ENCODE measurements at places on chromosomes 2 and 18.
A peak's percentile ranks its signal among the peaks of the same experiment; 100 is the strongest.

- H3K27me3 ChIP-seq, result no peaks in the 10 kb centered on the region
- peaks cover 2% of the 10 kb centered on the region for H3K36me3 ChIP-seq
- no peak overlapping the region for H3K4me3 ChIP-seq
- H3K4me1 ChIP-seq, result peaks cover 3% of the 10 kb centered on the region
- no peak for DNase-seq
Measured at GRCh38 chr18:48847807-48848486, 102.8 kb downstream of the SMAD7 start.

DNA sequence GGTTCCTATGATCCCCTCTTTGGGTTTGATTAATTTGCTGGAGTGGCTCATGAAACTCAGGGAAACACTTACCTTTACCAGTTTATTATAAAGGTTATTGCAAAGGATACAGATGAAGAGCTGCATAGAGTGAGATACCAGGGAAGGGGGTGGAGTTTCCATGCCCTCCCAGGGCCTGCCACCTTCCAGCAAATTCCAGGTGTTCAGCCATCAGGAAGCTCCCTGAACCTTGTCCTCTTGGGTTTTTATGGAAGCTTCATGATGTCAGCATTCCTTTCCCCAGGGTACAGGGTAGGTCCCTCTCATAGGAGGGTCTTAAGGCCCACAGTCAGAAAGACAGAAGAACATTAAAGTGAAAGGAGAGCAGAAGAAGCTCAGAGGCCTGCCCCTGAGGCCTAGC, 123.9 kb upstream of the DCC start:
- no peak for DNase-seq
- H3K4me1 ChIP-seq, result no peaks in the 10 kb centered on the region
- no peak overlapping the region for H3K4me3 ChIP-seq
- no peaks in the 10 kb centered on the region for H3K27me3 ChIP-seq
- no peak overlapping the region for H3K27ac ChIP-seq

DNA sequence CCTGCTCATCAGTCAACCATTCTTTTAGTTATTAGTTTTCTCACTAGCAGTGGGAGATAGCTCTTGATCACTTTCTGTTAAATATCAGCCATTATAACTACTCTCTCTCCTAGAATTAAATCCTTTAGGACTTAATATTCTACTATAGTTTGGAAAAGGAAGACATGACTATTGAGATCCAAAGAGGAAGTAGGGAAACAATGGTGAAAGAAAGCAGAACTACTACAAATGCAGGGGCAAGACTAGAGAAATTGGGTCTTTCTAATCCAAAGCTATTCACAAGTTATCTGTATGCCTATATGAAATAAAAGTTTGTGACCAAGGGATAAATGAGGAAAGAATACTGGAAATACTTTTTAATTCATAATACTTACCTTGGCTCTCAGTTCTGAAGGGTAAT, 65.1 kb downstream of the SRBD1 start:
- H3K4me3 ChIP-seq, result no peak overlapping the region
- H3K4me1 ChIP-seq, result no peaks in the 10 kb centered on the region
- DNase-seq, result no peak

DNA sequence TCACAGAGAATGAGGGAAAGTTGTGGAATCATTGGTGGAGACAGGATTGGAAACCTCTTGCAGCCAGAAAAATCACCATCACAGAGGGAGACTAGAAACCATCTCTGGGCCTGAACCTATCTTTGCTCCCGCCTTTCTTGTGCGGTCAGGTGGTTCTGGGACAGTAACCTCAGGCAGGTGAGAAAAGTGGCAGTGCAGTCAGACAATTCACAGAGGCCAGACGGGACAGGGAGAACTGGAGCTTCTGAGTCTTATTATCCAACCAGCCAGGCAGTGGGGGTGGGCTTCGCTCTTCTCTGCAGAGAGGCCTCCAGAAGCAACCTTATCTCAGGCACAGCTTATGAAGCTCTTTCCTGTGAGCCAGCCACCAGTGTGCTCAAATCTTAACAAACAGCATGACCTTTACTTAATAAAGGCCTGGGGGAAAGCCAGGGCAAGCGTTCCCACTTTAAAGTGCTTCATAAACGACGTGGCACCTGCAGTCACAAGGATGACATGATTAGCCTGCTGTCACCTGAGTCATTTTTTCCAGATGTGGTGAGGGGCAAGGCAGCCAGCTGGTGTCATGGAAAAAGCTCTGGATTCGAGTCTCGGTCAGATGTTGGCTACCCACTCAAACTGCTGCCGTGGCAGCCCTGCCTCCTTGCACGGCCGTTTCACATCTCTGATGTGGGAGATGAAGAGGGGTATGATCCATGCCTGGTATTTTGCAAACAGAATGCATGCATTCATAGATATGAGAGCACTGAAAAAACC, 109.7 kb downstream of the B3GNT2 start:
- H3K27ac ChIP-seq, result no peak overlapping the region
- H3K4me3 ChIP-seq, result no peak overlapping the region
- no peaks in the 10 kb centered on the region for H3K36me3 ChIP-seq
- no peak for DNase-seq

GRCh38 chr2:223088866-223089265, 36.9 kb downstream of the KCNE4 start:
- H3K27me3 ChIP-seq, result no peaks in the 10 kb centered on the region
- no peaks in the 10 kb centered on the region for H3K4me1 ChIP-seq
- H3K4me3 ChIP-seq, result no peak overlapping the region
- H3K36me3 ChIP-seq, result no peaks in the 10 kb centered on the region
- H3K27ac ChIP-seq, result no peak overlapping the region

GRCh38 chr2:238922435-238922834, 74.5 kb downstream of the TWIST2 start:
- H3K4me1 ChIP-seq, result no peaks in the 10 kb centered on the region
- DNase-seq, result no peak
- H3K36me3 ChIP-seq, result no peaks in the 10 kb centered on the region
- H3K27ac ChIP-seq, result no peak overlapping the region
- no peak overlapping the region for H3K4me3 ChIP-seq

DNA sequence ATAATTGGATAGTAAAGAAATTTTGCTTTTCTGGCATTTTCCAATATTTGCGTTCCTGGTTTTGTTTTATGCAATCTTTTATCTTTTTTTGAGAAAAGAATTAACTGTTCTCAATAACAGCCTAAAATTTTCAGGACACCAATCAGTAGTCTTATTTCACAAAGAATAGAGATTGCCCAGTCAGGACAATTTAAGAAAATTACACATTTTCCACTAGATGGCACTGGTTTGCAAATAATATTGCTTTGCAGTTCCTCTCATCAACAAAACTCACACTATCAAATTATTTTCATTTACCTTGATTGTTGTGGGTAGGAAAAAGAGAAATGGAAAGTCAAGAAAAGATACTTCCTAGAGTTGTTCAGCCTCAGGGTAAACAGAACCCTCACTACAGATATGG, 2.4 kb upstream of the RBM45 start:
- no peaks in the 10 kb centered on the region for H3K4me1 ChIP-seq
- peak; percentile 63 for DNase-seq
- no peaks in the 10 kb centered on the region for H3K27me3 ChIP-seq
- no peaks in the 10 kb centered on the region for H3K36me3 ChIP-seq
- H3K4me3 ChIP-seq, result no peak overlapping the region

- H3K4me1 ChIP-seq, result peaks cover 49% of the 10 kb centered on the region
- DNase-seq, result peak; percentile 82
- peak overlapping the region; percentile 98 for H3K27ac ChIP-seq
- H3K27me3 ChIP-seq, result no peaks in the 10 kb centered on the region
Measured at GRCh38 chr2:47034973-47035609, 119.5 kb upstream of the MCFD2 start.

DNA sequence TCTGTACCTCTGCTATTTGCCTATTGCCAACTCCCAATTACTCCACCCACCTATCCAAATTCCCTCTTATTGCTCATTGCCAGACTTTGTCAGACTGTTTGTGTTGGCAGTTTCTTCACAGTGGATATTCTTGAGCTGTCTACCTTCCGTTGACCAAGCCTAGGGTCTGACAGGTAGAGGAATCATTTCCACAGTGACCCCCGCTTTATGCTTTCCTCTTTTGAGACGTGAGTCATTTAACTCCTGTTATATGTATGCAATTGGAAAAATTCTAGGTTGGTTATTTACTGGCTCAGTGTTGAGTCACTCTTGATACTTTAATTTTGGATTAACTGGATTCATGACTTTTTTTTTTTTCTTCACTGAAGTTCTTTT, 187.7 kb downstream of the IRS1 start:
- H3K36me3 ChIP-seq, result no peaks in the 10 kb centered on the region
- H3K27me3 ChIP-seq, result no peaks in the 10 kb centered on the region
- H3K4me3 ChIP-seq, result no peak overlapping the region
- no peaks in the 10 kb centered on the region for H3K4me1 ChIP-seq
- H3K27ac ChIP-seq, result no peak overlapping the region

GRCh38 chr2:73997813-73998212, 13.1 kb downstream of the TET3 start:
- no peak for DNase-seq
- no peaks in the 10 kb centered on the region for H3K36me3 ChIP-seq
- H3K27ac ChIP-seq, result no peak overlapping the region
- H3K27me3 ChIP-seq, result no peaks in the 10 kb centered on the region
- H3K4me1 ChIP-seq, result peaks cover 13% of the 10 kb centered on the region
- no peak overlapping the region for H3K4me3 ChIP-seq

GRCh38 chr18:48934723-48935432, 15.9 kb downstream of the SMAD7 start:
- H3K27ac ChIP-seq, result peak overlapping the region; percentile 63
- H3K4me3 ChIP-seq, result no peak overlapping the region
- H3K27me3 ChIP-seq, result no peaks in the 10 kb centered on the region
- DNase-seq, result no peak
- H3K4me1 ChIP-seq, result peaks cover 58% of the 10 kb centered on the region

DNA sequence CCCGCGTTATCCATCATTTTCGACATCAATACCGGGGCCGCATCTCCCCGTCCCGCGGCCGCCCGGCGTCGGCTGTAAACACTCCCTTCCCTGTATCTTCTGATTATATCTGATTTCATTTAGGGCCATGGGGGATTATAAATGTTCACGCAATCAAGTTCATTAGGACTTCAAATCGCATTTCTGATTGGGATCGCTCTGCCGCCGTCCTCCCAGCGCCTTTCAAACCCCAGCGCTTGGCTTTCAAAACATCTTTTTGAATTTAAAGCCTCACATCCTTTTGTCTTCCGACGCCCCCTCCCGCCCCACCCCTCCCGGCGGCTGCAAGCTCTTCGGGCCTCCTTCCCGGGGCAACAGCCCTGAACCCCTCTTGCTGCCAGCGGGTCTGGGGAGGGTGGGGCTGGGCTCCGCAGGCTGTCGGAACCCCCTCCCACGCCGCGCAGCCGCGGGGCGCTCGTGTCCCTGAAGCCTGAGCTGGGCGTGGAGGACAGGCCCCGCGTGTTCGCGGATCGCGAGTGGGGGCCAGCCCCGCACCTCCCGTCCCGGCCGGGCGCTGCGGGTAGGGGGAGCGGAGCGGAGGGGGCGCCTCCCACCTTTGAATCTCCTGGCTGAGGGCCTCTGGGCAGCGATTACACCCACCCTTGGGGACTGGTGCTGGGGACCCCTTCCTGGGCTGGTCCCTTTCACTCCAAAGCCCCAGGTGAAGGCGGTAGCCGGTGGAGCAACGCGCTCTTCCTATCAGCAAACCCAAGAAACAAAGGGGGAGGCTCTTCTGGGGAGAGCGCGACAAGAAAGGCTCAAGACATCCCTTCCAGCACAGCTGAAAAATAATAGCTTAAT, 11.3 kb upstream of the GBX2 start:
- H3K36me3 ChIP-seq, result no peaks in the 10 kb centered on the region
- H3K27me3 ChIP-seq, result peaks cover 10% of the 10 kb centered on the region

GRCh38 chr18:7062811-7063210, 54.8 kb downstream of the LAMA1 start:
- H3K4me3 ChIP-seq, result no peak overlapping the region
- H3K4me1 ChIP-seq, result no peaks in the 10 kb centered on the region
- no peak for DNase-seq
- H3K27me3 ChIP-seq, result no peaks in the 10 kb centered on the region

- H3K4me1 ChIP-seq, result peaks cover 2% of the 10 kb centered on the region
- no peak overlapping the region for H3K4me3 ChIP-seq
- peak; percentile 62 for DNase-seq
- H3K27me3 ChIP-seq, result no peaks in the 10 kb centered on the region
- no peaks in the 10 kb centered on the region for H3K36me3 ChIP-seq
Measured at GRCh38 chr2:43175020-43175441, 51.4 kb downstream of the ZFP36L2 start.

- H3K27ac ChIP-seq, result no peak overlapping the region
- DNase-seq, result no peak
- H3K4me3 ChIP-seq, result no peak overlapping the region
- H3K27me3 ChIP-seq, result peaks cover 4% of the 10 kb centered on the region
- no peaks in the 10 kb centered on the region for H3K36me3 ChIP-seq
Measured at GRCh38 chr2:45288532-45289417, 279.5 kb upstream of the SIX2 start.

- H3K4me3 ChIP-seq, result no peak overlapping the region
- H3K27ac ChIP-seq, result no peak overlapping the region
- no peaks in the 10 kb centered on the region for H3K27me3 ChIP-seq
- no peaks in the 10 kb centered on the region for H3K36me3 ChIP-seq
Measured at GRCh38 chr2:31813016-31813415, 197.8 kb downstream of the MEMO1 start.

DNA sequence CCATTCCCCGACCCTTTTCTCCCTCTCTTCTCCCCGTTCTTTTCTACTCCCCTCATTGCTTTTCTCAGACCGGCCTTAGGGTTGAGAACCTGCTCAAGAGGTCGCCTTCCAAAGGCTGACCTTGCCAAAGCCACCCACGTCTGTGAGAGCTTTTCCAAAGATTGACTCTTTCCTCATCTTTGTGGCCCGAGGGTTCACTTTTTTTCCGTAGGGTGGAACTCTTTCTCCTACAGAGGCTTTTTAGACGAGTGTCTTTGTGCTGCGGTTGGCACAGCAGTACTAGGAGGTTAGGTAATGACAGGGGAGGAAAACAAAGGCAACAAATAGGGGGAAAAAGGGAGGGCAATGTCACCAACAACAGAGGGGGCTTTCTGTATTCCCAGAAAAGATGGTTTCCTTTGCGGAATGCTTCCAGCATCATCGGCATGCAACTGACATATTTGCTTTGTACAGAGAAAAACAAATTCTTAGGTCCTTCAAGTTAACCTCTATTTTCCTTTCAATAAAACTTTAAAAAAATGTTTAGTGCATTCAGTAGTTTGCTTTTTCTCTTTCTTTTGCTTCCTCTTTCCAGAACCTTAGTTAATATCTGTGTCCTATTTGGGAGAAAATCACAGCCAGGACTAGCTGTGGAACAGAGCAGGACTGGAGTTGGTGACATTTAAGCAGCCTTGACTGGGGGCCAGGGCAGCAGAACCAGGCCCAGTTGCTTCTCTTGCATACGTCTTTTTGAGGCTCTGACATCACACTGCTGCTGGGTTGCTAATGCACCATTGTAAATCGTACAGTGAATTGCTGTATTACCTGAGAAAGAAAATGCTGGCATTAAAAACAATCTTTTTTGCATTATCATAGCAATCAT, 188.1 kb upstream of the FANCL start:
- peak overlapping the region; percentile 13 for H3K4me3 ChIP-seq
- H3K4me1 ChIP-seq, result no peaks in the 10 kb centered on the region
- peak; percentile 1 for DNase-seq
- H3K27me3 ChIP-seq, result no peaks in the 10 kb centered on the region
- no peak overlapping the region for H3K27ac ChIP-seq

DNA sequence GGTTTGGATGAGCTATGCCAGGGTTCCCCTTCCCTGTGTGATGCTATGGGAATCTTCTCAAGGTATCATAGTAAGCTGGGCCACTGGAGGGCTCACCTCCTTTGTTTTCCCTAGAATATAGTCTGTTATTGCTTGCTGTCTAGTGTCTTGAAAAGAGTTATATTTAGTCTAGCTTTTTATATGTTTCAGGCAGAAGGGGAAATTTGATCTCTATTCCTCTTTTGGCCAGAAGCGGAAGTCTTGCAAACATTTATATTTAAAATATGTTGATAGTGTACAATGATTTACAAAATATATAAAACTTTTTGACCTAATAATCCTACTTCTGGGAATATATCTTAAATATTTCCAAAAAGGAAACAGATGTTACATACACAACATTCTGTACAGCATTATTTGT, 260.7 kb downstream of the FHOD3 start:
- H3K27me3 ChIP-seq, result no peaks in the 10 kb centered on the region
- no peak for DNase-seq
- no peaks in the 10 kb centered on the region for H3K4me1 ChIP-seq
- H3K36me3 ChIP-seq, result no peaks in the 10 kb centered on the region
- H3K27ac ChIP-seq, result no peak overlapping the region
